NCI-H1417 (cell line): ENCODE measurements at places on chromosomes 13 and 19.

DNA sequence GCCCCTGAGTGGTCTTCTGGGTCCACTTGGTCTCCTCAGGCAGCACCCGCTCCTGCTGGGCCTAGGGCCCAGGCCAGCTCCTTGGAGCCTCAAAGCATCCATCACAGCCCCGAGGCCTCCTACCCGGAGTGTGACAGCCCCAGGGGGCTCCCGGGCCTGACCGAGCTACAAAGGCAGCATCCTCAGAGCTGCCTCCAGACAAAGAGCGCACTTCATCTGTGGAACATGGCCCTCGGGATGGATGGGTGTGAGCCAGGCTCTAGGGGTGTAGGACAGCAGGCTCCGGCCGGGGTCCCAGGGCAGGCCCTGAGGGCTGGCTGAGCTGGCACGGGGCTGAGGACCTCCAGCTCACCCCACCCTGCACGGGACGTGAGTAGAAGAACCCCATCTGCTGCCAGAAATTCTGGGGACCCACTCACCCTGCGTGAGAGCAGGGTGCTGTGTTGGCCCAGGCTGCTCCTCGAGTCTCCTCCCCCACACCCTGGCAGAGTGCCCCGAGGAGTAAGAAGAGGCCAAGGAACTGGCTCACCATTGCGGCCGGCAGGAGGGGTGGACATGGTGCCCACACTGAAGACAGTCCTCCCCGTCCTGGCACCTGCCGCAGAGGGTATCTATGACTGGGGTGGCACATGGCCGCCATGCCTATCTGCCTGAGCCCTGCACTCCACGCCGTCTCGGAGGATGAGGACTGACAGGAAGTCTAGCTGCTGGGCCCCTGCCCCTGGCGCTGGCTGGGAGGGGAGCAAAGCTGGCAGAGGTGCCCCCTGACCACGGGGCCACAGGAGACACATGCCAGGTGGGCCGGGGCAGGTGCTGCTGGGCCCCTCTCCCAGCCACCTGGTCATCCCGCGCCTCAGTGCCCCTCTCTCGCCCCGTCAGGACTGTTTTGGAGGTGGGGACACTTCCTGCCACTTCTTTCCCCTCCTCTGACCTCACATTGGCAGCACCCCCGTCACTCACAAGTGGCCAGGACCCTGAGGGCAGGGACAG lies 22.3 kb downstream of the CEBPG start:
- DNase-seq = no peak

DNA sequence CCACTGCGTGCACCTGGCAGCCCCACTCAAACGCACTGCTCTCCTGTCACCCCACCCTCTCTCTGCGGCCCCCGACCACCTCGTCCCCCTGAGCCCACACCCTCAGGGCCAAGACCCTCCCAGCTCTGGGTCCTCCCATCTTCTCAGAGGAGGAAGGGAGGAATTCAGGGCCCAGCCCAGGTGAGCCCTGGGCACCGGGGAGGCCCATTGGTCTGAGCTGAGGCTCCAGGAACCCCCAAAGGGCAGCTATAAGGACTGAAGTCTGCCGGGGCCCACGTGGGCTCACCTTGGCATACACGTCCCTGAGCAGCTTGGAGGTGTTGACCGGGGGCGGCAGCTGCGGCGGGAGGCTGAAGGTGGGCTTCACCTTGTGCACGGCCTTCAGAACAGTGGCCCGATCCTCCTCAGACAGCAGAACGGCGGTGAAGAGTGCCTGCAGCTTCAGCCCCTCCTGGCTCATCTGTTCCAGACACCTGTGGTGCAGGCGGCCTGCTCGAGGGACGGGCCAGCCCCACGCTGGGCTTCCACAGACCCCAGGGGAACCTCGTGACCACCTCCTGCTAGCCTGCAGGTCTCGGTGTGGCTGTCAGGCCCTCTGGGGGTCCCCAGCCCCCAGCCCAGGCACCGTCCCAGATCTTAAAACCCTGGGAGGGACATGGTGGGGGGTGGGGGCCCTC lies 8.8 kb downstream of the POLRMT start:
- no peak for DNase-seq

DNA sequence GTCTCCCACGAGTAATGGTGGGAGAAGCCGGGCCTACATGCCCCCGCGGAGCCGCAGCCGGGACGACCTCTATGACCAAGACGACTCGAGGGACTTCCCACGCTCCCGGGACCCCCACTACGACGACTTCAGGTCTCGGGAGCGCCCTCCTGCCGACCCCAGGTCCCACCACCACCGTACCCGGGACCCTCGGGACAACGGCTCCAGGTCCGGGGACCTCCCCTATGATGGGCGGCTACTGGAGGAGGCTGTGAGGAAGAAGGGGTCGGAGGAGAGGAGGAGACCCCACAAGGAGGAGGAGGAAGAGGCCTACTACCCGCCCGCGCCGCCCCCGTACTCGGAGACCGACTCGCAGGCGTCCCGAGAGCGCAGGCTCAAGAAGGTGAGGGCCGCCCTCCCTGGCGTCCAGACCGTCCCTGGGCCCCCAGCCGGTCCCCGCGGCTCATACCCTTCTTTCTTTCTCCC lies 1.4 kb upstream of the USF2 start:
- DNase-seq = no peak

DNA sequence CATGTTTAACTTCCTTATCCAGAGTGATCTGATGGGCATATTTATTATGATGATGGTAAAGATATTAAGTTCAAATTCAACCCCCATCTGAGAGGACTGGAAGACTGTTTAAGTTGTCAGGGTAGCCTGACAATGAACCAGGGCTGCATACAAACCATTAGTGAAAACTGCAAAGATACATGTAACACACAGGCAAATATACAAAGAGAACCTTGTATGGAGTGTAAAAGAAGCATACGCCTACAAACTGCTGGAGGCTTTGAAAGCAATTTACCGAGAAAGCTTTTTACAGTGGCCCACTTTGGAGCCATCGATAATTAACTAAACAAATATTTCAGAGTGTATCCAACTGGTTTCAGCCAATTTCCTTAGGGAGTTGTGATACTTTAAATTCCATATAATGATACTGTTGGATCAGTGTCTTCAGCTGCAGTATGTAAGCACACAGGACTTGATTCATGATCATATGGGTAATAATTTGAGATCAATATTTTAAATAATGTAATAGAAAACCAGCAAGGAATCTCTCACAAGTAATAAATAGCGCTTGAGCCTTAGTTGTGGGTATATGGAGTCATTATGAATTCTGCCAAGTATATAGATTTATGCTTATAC lies 231.5 kb upstream of the SPRY2 start:
- peak; percentile 80 for DNase-seq

GRCh38 chr19:14127176-14127575 lies 9.2 kb downstream of the ASF1B start:
- DNase-seq = no peak

DNA sequence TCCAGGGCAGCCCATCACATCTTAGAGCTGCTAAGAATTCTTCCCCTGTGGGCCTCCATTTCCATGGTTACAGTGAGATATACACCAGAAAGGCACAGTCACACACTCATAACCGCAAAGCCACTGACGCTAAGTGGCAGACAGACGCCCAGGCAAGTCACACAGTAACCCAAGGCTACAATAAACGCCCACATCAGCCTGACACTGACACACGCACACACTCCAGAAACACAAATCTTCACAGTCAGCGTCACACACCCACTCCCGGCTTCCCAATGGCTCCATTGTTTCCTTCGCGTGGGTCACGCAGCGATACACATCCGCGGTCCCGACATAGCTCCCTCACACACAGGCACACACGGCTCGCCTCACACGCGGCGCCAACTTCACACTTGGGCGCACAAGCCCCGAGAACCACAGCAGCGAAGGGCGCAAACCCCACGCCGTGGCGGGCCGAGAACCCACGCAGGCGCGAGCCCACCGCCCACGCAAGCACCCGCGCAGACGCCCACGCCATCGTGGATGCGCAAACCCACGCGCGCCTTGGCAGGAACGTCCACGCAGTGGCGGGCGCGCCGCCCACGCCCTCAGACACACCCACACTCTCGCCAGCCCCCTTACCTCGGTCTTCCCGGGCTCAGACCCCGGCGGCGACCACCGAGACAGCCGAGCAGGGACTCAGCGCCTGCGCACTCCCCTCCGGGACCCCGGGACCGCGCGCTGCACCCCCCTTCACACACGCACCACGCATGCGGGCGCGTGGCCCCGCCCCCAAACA lies at the start of gene ZNF667:
Gene ZNF667, minus strand, starts transcription at position 695 of the 778 bp plus-strand sequence. CDS start 14,975 bp downstream, outside the sequence.
- DNase-seq = peak; percentile 52

DNA sequence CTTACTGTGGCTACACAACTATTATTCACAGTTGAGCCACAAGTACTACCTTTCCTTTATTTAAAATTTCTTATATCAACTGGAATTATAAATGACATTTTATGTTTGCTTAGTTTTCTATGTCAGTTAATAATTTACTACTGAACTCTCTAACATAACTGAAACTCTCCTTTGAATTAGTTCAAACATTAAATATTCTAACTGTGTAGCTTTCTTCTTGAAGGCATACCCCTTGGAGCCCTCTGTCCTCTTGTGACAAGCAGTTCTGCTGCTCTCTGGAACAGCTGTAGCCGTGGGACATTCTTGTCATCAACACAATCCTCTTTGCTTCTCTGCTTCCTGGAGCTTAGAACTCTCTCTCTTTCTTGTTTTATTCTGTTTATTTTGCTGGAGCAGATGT lies 244.8 kb downstream of the NHLRC3 start:
- DNase-seq = no peak

GRCh38 chr13:59409634-59410200 lies 754.0 kb downstream of the DIAPH3 start:
- DNase-seq = no peak
